ENCODE measurements at places on chromosomes 12 and 14.

DNA sequence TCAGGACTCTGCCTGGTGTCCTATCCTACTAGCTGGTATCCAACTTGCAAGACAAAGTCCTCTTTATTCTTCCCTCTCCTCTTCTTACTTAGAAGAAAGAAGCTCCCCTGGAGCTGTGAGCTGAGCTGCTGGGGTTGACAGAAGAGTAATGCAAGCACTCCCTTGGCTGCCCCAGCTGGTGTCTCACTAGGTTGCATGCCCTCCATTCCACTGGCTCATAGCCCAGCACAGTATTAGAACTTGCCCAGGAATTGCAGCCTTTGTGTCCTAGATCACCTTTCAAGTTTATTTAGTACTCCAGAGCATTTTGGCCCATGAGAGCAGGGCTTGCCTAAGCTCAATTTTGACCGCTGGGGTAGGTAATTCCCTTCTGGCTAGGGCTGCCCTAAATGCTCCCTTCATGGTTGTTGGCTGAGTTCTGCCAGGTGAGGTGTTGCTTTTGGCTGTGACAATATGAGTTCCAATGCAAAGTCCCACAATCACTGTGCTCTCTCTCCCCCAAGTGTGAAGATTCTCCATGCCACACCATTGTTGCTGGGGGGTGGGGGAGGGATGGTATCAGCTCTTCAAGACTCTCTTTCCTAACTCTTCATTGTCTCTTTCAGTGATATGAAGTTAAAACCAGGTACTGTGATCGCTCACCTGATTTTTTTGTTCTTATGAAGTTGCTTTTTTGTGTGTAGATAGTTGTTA, 317.4 kb upstream of the DDHD1 start:
- no peak for DNase-seq

GRCh38 chr14:75164809-75165208, 11.6 kb downstream of the TMED10 start:
- no peak for DNase-seq

DNA sequence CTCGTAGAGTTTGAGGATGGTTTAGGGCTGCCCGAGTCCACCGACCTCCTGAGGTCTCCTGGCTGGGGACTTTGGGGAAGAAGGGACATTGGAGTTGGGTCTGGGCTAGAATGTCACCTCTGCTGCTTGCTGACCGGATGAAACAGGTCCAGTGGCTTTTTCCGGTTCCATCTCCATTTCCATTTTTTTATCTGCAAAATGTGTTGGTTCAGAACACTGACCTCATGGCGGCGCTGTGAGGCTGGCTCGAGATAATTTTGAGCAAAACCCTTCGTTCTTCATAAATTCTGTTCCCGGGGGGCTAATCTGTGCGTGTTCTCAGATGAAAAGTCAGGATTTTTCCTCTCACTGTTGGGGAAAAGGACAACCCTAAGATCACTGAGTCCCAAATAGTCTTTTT, 11.7 kb upstream of the MYL2 start:
- DNase-seq: no peak

DNA sequence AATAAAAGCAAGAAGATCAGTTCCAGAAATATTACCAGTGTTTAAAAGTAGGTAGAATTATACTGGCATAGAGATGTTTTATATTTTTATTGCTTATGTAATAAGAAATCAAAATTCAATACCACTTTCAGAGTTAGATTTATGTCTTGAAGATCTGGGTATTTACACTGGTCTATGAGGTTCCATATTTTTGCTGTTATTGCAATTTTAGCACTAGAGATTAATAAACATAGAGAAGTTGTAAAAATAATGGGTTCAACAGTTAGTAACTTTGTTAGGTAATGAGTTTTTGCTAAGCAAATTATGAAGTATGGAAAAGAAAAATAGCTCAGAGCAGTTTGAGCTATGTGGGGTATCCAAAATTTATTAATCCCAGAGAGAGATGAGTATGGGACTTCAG, 188.1 kb downstream of the SYT10 start:
- no peak for DNase-seq

DNA sequence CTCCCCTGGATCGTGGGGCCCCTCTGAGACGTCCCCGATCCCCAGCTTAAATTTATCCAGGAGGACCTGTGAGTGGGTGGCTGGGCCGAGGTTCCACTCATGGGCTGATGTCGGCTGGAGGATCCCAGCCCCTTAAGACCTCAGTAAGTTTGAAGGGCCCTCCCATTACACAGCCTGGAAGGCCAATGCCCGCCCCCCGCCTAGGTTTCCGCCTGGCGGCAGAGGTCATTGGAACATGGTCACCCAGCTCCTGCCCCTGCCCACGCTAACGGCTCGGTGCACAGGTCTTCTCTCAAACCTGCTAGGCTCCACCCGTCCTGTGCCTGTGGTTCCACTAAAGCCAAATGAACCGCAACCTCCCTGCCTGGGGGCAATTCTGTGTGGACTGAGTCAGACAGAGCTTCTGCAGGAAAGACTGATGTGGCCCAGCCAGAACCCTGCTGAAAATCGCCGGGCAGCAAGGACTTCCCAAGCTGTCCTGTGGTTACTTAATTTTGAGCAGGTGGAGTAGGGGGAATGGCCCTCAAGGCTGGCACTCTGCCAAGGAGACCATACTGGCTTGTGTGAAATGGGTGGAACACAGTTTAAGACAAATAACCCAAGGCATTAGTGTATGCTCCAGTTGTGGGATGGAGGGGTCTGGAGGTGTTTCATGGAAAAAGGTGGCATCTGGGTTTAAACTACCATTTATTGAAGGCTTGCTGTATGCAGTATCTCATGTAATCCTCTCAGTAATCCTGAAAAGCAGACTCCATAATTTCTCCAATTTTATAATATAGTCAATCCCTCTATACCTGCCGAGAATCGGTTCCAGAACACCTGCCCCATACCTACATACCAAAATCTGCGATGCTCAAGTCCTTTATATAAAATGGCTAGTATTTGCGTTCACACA, 903 bp upstream of the NT5DC3 start:
- peak; percentile 65 for DNase-seq

GRCh38 chr14:67738740-67739504, 37.2 kb downstream of the RDH12 start:
- peak; percentile 83 for DNase-seq

- no peak for DNase-seq
Measured at GRCh38 chr12:132818562-132818961, 10.1 kb downstream of the GOLGA3 start.

GRCh38 chr12:14681190-14681589, 15.2 kb downstream of the GUCY2C start:
- DNase-seq: no peak

- DNase-seq: no peak
Measured at GRCh38 chr12:5856692-5857091, 88.4 kb downstream of the ANO2 start.

- DNase-seq: no peak
Measured at GRCh38 chr14:69750495-69750894, 16.4 kb upstream of the SRSF5 start.

All from HT-29 (cell line).